ENCODE measurements at places on chromosomes 6 and 20.
A peak's percentile ranks its signal among the peaks of the same experiment; 100 is the strongest.

DNA sequence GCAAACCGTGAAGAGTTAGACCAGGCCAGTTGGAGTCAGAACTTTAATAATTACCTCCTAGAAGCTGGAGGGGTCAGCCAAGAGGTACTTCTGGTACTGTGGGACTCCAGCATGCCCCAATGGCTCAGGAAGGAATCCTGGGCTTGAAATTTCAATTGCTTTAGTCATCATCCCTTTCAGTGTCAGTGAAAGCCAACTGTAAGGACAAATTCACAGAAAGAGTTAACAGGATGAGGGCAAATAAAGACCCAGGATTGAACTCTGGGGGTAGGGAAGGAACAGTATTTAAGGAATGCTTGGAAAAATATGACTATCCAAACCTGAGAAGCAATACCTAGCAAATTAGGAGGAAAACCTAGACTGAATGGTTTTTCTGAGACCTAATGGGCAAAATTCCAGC is 735.1 kb upstream of the MARCKS start:
- H3K27ac ChIP-seq = no peak overlapping the region
- H3K36me3 ChIP-seq = no peaks in the 10 kb centered on the region
- H3K4me3 ChIP-seq = no peak overlapping the region
- H3K27me3 ChIP-seq = no peaks in the 10 kb centered on the region
- DNase-seq = no peak
- no peaks in the 10 kb centered on the region for H3K4me1 ChIP-seq

GRCh38 chr20:37243937-37244571 is 17.6 kb downstream of the GHRH start:
- H3K4me3 ChIP-seq = no peak overlapping the region
- no peaks in the 10 kb centered on the region for H3K27me3 ChIP-seq
- H3K4me1 ChIP-seq = no peaks in the 10 kb centered on the region
- H3K36me3 ChIP-seq = peaks cover 21% of the 10 kb centered on the region
- DNase-seq = no peak

- H3K4me1 ChIP-seq = no peaks in the 10 kb centered on the region
- DNase-seq = no peak
Observed at GRCh38 chr6:47057830-47058540, 15.9 kb upstream of the ADGRF1 start.

DNA sequence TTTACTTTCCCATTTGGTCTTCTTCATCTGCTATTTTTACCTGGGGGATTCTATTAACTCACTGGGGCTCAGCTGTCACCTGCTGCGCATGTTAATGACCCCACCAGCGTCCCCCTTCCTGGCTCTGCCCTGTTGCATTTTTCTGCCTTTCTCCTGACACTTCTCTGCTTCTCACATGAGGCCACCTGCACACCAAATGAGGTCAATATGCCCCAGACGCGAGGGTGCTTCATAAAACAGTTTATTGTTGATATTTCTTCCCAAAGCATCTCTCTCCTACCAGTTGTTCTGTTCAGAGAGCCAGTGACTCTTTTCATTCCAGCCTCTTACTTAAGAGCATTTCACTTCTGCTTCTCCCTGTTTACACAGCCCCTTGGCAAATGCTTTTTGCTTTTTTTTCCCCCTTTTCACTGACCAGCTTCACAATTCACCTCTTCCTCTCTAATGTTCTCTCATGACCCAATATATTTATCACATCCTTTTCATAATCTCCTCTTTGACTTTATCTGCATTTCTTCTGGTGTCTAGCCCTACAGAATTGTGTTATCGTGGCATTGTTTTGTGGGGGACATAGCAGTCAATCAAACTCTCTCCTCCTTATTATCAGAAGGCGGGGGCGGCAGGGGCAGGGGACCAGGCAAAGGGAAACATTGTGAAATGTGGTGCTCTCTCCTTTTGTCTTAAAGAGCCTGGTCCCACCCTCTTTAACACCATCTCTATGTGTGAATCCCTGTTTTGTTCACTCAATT is 545.8 kb upstream of the CITED2 start:
- no peaks in the 10 kb centered on the region for H3K36me3 ChIP-seq
- DNase-seq = no peak
- H3K4me1 ChIP-seq = peaks cover 19% of the 10 kb centered on the region

GRCh38 chr6:140979642-140980091 is 1153.1 kb upstream of the GJE1 start:
- no peaks in the 10 kb centered on the region for H3K27me3 ChIP-seq
- no peak overlapping the region for H3K4me3 ChIP-seq
- no peak overlapping the region for H3K27ac ChIP-seq
- no peaks in the 10 kb centered on the region for H3K4me1 ChIP-seq

DNA sequence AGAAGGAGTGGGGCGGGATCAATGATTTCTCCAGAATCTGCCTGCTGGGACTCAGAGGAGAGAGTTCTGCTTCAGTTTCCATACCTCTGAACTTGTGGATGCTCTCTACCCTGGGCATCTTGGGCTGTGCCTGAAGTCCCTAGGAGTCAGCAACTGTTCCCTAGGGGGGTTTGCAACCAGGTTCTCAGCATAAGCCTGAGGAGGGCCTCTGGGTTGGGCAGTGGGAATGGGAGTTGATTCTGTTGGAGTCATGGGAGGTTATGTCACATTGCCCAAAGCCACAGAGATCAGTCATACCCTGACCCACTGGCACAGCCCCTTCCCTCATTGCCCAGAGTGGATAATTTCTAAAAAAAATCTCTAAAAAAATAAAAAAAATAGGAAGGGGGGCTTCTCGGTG is 47.4 kb downstream of the MOCS1 start:
- H3K4me3 ChIP-seq = no peak overlapping the region
- no peak for DNase-seq
- no peaks in the 10 kb centered on the region for H3K36me3 ChIP-seq
- H3K27ac ChIP-seq = peak overlapping the region; percentile 85

- H3K27me3 ChIP-seq = no peaks in the 10 kb centered on the region
- H3K36me3 ChIP-seq = no peaks in the 10 kb centered on the region
- no peak for DNase-seq
- H3K27ac ChIP-seq = no peak overlapping the region
- H3K4me3 ChIP-seq = no peak overlapping the region
Observed at GRCh38 chr6:84897988-84898594, 133.7 kb upstream of the TBX18 start.
